ENCODE measurements at places on chromosomes 5 and 9.

DNA sequence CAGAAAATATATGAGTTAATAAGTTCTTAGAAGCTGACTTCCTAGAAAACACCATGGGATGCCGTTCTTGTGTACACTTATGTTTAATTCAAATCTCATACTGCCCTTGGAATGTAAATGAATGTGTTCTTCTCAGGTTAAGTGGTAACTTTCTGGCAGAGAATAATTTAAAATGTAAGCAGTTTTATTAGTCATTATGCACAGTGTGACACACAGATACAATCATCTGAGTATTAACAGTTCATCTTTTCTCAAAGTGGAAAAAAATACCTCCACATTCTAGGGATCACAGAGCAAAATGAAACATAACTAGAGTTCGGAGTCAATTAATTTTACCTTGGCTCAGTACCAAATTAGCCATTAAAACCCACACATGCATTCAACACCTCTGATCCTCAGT lies 508.1 kb downstream of the CDH9 start:
- H3K36me3 ChIP-seq = no peaks in the 10 kb centered on the region
- no peaks in the 10 kb centered on the region for H3K4me1 ChIP-seq
- DNase-seq = no peak
- no peak overlapping the region for H3K27ac ChIP-seq

GRCh38 chr5:172466062-172466461 lies 11.7 kb upstream of the SH3PXD2B start:
- H3K27me3 ChIP-seq = no peaks in the 10 kb centered on the region
- H3K4me1 ChIP-seq = no peaks in the 10 kb centered on the region
- no peaks in the 10 kb centered on the region for H3K36me3 ChIP-seq

- peak overlapping the region; percentile 94 for H3K4me3 ChIP-seq
- H3K27me3 ChIP-seq = no peaks in the 10 kb centered on the region
- no peaks in the 10 kb centered on the region for H3K4me1 ChIP-seq
- no peaks in the 10 kb centered on the region for H3K36me3 ChIP-seq
These were observed 150 bp downstream of the SNX30 start for GRCh38 chr9:112750764-112751055.

DNA sequence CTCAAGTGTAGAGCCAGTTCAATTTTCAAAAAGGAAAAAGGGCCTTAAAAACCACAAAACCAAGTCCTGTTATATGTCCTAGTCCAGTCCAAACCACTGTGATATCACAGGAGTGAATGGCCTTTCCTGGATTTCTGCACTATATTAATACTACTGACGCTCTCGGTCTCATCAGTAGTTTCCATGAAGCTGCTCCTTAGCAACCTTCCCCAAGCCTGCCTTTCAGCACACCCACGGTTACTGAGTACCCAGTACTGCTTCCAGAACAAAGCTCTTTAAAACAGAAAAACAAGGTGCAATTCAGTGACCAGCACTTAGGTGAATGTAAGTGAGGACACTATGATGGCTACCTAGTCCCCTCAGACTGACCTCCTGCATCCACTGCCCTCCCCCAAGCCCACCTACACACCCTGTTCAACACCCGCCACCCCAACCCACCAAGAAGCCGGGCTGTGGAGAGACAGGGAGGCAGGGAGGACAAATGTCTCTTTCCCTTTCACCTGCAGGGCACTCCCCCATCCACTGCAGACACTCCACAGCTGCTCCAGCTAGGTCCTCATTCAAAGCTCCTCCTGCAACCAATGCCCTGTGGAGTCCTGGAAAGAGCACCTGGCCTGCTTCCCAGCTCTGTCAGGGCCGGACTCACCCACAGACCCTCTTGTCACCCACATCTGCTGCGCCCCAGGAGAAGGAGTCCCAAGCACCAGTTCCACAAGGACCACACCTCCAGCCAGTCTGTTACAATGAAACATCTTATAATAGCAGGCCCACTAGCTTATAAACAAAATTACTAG lies 25.9 kb downstream of the PSMB7 start:
- no peak overlapping the region for H3K4me3 ChIP-seq
- H3K27me3 ChIP-seq = no peaks in the 10 kb centered on the region
- no peak overlapping the region for H3K27ac ChIP-seq

DNA sequence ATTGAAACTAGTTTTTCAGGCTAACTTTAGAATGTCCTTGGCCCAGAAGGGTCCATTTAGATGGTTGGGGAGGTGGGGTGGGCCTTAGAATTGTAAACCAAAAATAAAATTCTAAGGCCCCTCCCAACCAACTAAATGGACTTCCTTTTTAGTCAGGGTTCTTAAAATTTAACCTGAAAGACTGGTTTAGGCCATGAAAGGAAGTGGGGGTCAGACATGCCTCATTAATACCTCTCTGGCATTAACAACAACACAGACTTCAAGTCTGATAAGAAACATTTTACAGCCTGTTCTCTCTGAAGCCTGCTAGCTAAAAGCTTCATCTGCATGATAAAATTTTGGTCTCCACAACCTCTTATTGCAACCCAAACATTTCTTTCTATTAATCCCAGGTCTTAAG lies 65.5 kb upstream of the TNC start:
- no peak overlapping the region for H3K4me3 ChIP-seq
- no peak for DNase-seq
- H3K4me1 ChIP-seq = no peaks in the 10 kb centered on the region
- no peak overlapping the region for H3K27ac ChIP-seq

- no peaks in the 10 kb centered on the region for H3K27me3 ChIP-seq
- H3K36me3 ChIP-seq = no peaks in the 10 kb centered on the region
- no peak overlapping the region for H3K4me3 ChIP-seq
These were observed 201.2 kb downstream of the ADAMTS12 start for GRCh38 chr5:33690374-33691135.

- H3K4me1 ChIP-seq = no peaks in the 10 kb centered on the region
- peak overlapping the region; percentile 83 for H3K27ac ChIP-seq
- no peak for DNase-seq
- peaks cover 35% of the 10 kb centered on the region for H3K36me3 ChIP-seq
- H3K4me3 ChIP-seq = peak overlapping the region; percentile 80
- no peaks in the 10 kb centered on the region for H3K27me3 ChIP-seq
These were observed 353 bp upstream of the TMED9 start for GRCh38 chr5:177591690-177592009.

DNA sequence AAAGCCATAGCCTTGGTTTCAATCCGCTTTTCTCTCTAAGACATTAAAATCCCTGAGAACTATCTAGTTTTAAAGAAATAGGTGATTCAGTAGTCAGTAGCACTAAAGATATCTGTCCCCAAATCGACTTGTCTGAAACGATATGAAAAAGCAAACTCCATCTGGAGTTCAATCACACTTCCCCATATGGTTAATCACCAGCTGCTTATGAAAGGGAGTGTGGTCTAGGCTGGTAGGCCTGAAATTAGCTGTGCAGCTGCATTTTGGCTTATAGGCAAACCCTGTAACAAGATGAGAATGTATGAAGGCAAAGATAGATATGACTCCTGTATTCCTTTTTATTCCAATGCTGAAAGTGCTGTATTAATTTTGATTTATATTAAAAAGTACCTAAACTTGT lies 65.9 kb downstream of the DMRTA1 start:
- H3K27ac ChIP-seq = no peak overlapping the region
- no peak overlapping the region for H3K4me3 ChIP-seq
- no peaks in the 10 kb centered on the region for H3K27me3 ChIP-seq
- no peaks in the 10 kb centered on the region for H3K4me1 ChIP-seq
- no peaks in the 10 kb centered on the region for H3K36me3 ChIP-seq

Data from right atrium auricular region (tissue), 2 donors.